ENCODE measurements at places on chromosomes 7 and 10.

- DNase-seq = no peak
Observed at GRCh38 chr10:72597897-72598296, 28.0 kb downstream of the MICU1 start.

DNA sequence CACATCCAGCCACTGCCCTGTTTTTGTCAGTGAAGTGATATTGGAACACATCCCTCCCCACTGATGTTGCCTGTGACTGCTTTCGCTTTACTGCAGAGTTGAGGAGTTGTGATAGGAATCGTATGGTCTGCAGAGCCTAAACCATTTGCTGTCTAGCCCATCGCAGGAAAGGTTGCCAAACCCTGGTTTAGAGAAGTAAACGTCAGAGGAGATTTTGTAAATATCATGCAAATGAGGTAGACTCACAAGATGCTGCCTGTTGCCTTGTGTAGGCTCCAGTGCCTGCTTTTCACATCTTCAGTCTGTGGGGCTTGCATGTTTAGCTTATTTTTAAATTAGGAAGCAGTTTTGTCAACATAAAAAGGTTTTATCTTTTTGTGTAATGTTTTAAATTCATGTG lies 107.1 kb downstream of the TRRAP start:
- no peak for DNase-seq

DNA sequence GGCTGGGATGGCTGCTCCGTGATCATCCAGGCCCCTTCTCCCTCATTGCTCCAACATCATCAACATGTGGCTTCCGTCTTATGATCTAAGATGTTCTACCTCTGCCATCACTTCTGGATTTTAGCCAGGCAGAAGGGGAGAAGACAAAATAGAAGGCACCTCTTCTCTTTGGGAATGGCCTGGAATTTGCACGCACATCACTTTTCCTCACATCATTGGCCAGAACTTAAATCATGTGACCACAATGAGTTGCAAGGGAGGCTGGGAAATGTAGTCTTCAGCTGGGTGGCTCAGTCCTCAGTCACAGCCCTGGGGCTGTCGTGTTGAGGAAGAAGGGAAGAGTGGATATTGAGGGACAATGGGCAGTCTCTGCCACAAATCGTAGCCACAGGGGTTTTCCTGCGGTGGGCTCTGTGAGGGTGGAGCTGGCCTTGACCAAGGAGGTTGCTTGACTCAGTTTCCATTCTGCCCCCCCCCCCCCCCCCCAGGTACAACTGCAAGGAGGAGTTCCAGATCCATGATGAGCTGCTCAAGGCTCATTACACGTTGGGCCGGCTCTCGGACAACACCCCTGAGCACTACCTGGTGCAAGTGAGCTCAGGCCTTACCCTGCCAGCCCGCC lies 50.3 kb downstream of the PALD1 start:
- no peak for DNase-seq

- no peak for DNase-seq
Observed at GRCh38 chr10:121436630-121437341, 161.5 kb downstream of the FGFR2 start.

DNA sequence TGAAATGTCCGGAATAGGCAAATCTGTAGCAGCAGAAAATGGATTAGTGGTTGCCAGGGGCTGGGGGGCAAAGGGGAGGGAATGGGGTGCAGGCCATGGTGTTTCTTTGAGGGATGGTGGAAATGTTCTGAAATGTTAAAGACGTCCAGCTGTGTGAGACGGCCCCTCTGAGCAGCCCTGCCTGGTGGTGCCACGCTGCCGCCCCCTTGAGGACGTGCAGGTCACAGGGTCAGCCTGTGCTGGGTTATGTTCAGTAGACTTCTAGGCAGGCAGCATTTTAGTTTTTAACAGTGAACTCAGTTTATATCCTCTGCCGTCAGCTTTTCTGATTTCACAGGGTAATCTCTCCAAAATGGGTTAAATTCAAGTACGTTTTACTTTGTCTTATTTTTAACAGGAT lies 9.4 kb downstream of the NUB1 start:
- DNase-seq = peak; percentile 18

- DNase-seq = no peak
Observed at GRCh38 chr10:97321804-97322190, 2.7 kb downstream of the FRAT1 start.

GRCh38 chr7:92704858-92705257 lies 114.7 kb upstream of the FAM133B start:
- DNase-seq = no peak

- DNase-seq = no peak
Observed at GRCh38 chr10:3525832-3526449, 259.1 kb downstream of the KLF6 start.

GRCh38 chr7:100719523-100720278 lies 567 bp upstream of the EPO start:
- no peak for DNase-seq

- no peak for DNase-seq
Observed at GRCh38 chr10:14498326-14498725, 167.6 kb upstream of the FRMD4A start.

GRCh38 chr7:90788052-90788451 lies 191.9 kb downstream of the CDK14 start:
- no peak for DNase-seq

- peak; percentile 6 for DNase-seq
Observed at GRCh38 chr10:44030132-44030531, 354.8 kb downstream of the CXCL12 start.

- DNase-seq = no peak
Observed at GRCh38 chr10:78318305-78318704, 284.6 kb downstream of the RPS24 start.

- DNase-seq = no peak
Observed at GRCh38 chr7:122626785-122627184, 72.1 kb downstream of the RNF133 start.

DNA sequence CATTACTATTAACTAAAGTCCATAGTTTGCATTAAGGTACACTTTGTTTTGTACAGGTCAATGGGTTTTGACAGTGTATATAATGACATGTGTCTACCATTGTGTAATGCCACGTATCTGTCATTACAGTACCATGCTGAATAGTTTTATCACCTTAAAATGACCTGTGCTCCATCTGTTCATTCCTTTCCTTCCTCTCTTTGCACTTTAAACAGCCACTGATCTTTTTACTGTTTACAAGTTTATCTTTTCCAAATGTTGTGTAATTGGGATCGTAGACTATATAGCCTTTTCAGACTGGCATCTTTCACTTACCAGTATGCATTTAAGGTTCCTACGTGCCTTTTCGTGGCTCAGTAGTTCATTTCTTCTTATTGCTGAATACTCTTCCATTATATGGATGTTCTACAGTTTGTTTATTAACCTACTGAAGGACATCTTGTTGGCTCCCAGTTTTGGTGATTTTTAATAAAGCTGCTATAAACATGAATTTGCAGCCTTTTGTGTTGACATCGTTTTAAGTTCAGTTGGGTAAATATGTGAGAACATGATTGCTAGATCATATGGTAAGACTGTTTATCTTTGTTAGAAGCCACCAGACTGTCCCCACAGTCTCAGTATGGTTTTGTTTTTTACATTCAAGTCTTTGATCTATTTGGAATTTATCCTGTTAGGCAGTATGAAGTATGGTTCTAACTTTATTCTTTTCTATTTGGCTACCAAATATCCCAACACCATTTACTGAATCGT lies 24.7 kb downstream of the STAM start:
- DNase-seq = no peak

- no peak for DNase-seq
Observed at GRCh38 chr7:37349979-37350590, 98.6 kb downstream of the ELMO1 start.

DNA sequence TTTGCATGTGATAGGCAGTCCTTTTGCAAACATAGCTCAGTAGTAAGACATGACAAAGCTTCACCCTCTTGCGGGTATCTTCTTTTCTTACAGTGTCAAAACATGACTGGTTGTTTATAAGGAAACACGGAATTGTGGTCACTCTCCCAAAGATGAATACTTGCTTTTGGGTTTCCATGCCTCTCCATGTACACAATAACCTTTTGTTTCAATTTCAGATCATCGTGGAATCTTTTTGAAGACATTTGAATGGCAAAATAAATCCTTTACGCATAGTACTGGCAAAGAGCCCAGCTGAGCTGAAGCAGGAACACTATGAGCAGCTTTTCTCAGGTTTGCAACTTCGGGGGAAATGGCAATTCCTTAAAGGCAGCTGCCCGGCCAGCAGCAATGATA lies 156.8 kb upstream of the FRMD4A start:
- no peak for DNase-seq

- DNase-seq = no peak
Observed at GRCh38 chr10:111707076-111707475, 476.5 kb downstream of the GPAM start.

- DNase-seq = no peak
Observed at GRCh38 chr10:77282163-77282562, 355.4 kb downstream of the KCNMA1 start.

DNA sequence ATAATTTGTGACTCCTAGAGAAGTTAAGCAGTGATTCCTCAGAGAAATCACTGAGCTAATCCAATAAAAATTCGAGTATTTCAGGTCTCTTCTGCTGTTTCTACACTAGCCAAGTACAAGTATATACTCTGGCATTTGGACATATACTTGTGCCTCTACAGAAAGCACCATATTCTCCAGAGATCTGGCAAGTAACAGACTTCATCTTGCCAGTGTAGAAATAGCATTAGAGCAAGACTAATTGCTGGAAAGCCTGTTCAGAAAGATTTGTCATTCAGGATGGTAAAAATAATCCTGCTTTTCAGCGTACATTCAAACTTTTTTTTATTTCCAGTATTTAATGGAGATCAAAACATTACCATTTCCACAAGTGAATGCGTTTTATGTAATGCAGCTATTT lies 410.8 kb upstream of the ETV1 start:
- DNase-seq = no peak

DNA sequence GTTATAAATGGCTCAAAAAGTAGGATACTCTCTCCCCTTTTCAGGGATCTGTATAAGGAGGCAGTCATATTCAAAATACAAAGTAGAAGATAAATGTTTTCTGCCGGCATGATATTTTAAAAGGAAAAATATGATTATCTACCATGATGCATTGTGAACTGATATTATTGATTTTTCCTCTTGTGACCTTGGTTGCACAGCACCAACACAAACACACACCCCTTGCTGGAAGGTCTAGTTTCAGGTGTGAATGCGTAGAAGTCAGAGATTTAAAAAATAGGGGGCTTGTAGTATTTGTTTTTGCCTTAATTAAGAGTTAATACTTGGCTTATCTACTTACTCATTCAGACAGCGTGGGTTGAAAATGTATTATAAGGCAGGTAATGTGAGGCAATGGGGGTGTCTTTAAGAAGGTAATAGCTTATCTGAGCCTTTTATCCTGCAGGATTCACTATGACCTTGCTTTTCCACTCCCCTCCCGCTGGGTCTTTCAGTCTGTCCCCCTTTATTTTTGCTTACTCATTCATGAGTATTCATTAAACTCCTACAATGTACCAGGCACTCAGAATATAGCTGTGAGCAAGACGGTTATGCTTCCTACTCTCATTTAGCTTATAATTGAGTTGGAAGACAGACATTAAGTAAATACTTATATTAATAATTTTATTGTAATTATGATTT lies 390.6 kb downstream of the SDK1 start:
- no peak for DNase-seq

GRCh38 chr7:123746055-123746454 lies 2.7 kb downstream of the WASL start:
- DNase-seq = no peak

DNA sequence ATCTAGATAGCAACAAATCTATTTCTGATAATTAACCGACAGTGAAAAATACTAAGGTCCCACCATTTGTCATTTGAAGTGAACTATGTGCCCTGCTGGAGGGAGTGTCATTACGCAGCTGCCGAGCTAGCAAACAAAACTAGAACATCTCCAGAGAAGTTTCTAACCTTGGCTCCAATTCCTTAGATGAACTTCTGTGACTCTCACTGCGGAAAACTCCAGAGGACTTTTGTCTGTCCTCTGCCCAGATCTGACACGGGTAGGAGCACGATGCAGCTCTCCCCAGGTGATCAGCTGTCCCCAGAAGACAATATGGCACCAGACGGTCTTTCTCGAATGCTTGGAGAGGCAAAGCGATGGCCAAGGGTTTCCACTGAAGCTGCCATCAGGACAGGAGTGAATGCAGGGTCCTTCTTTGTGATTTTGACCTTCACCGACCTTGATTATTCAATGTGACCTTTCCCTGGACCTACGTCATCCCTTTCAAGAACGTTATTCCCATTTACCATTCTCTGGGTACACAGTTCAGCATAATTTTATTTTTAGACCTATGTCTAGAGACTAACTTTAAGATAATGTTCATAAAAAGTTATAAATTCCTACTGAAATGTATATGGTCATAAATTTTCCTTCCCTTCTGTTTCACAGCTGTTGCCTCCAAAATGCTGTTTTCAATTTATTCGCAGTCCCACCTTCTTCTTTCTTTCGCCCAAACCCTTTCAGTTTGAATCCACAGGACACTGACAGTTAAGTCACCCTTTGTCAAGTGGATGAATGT lies 116.7 kb upstream of the C7orf33 start:
- no peak for DNase-seq
